ENCODE measurements at places on chromosomes 2 and 18.

DNA sequence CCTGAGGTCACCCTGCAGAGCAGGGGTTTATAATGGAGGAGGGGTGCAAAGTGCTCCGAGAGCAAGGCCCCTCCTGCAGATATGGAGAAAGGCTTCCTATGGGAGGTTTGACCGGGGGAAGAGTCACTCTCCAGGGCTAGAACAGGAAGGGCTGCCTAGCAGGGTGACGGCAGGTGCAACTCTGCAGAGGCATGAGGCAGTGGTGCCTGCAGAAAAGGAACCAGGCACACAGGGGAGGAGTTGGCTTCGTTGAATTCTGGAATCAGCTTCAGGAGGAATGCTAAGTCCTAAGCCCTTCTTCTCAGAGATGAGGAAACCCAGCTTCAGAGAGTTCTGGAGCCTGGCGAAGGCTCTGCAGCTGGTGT is 17.5 kb upstream of the HPCAL1 start:
- no peak for DNase-seq

DNA sequence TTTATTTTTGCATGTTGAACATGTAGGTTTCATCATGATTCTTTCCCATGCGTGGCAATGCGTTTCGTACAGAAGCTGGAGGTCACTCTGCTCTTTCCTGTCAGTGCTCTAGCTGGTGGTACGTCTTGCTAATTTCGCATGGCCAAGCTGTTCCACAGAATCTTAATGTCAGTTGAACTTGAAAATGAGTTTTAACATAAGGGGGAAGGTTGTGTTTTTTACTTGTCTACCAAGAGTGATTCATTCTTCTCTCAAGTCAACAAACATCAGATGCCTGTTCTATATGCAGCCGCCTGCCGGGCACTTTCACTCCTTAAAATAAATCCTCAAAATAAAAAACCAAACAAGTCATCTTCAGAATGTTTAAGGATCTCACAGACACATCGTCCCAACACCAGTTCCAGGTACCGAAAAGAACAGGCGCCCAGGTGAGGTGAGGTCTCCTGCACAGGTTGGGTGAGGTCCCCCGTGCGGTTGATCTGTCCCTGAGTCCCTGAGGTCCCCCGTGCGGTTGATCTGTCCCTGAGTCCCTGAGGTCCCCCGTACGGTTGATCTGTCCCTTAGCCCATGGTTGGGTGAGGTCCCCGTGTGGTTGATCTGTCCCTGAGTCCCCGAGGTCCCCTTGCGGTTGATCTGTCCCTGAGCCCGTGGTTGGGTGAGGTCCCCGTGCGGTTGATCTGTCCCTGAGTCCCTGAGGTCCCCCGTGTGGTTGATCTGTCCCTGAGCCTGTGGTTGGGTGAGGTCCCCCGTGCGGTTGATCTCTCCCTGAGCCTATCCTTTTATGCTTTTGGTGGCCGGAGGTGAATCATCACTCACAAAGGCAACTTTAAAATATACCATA is 57.0 kb upstream of the KCNG2 start:
- DNase-seq = peak; percentile 29

GRCh38 chr2:220491670-220492069 is 864.2 kb downstream of the SLC4A3 start:
- no peak for DNase-seq

DNA sequence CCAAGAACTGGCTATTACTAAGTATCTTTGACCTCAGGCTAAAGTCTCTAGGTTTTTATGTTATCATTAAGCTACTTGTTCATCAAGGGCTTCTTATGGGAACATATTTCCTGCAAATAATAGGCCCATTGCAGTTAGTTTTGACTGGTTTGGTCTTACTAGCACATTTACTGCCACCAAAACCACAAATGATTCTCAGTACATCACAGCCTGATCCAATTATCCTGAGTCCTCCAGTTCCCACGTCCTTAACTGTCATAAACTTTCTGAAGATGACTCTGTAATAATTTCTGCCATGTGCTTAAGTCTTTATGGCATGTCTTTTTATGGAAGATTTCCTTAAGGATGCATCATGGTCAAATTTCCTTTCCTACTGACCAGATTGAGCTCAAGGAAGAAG is 123.3 kb upstream of the TANK start:
- no peak for DNase-seq

- DNase-seq = no peak
Measured at GRCh38 chr18:68937029-68937599, 139.2 kb downstream of the CCDC102B start.

- DNase-seq = no peak
Measured at GRCh38 chr2:132420816-132421805, 4.5 kb downstream of the GPR39 start.
